Stimulated activated CD4-positive, alpha-beta T cell treated with anti-CD3 and anti-CD28 coated beads, Interleukin-1b, Interleukin-23, amount 100 ng/mL, for 48 hours (primary cell): ENCODE measurements at places on chromosomes 13 and 19.

- peak; percentile 63 for DNase-seq
These were observed 1.6 kb downstream of the GATAD2A start for GRCh38 chr19:19406878-19407632.

- DNase-seq = no peak
These were observed 700 bp downstream of the ZNF816 start for GRCh38 chr19:52961981-52962380.

DNA sequence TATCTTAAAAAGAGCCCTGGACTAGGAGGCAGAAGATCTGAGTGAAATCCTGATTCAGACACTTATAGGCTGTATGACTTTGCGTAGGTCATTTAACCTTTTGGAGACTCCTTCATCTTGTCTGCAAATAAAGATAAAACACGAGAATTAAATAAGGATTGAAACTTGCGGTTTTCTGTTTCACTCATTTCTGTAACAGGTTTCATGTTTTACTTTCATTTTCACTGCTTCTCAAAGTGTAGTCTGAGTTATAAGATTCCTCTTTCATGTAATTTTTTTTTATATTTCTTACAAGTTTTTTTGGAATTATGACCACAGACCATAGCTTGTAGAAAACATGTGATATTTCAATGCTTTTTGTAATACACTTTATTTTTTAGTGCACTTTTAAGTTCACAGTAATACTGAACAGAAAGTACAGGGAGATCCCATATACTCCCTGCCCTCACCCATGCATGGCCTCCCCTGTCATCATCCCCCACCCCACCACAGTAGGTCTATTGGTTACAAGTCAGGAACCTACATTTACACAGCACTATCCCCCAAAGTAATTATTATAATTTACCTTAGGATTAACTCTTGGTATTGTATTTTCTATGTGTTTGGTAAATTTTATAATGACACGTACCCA is 174.6 kb downstream of the ITGBL1 start:
- peak; percentile 43 for DNase-seq

DNA sequence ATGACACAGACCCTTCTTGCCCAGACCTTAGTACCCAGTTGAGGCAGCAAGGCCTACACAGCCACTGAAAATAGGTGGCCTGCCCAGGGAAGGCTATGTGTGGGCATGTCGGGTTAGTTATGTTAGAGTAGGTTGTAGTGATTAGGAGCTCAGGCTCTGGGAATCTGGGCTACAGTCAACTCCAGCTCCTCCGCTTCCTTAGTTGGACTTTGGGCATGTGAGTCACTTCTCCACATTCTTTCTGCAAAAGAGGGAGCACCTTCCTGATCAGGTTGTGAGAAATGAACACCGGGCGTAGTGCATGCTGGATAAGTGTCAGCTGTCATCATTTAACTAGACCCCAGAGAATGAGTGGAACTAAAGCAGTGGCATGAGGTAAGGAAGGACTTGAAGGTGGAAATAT is 64.8 kb downstream of the ARHGAP35 start:
- no peak for DNase-seq

DNA sequence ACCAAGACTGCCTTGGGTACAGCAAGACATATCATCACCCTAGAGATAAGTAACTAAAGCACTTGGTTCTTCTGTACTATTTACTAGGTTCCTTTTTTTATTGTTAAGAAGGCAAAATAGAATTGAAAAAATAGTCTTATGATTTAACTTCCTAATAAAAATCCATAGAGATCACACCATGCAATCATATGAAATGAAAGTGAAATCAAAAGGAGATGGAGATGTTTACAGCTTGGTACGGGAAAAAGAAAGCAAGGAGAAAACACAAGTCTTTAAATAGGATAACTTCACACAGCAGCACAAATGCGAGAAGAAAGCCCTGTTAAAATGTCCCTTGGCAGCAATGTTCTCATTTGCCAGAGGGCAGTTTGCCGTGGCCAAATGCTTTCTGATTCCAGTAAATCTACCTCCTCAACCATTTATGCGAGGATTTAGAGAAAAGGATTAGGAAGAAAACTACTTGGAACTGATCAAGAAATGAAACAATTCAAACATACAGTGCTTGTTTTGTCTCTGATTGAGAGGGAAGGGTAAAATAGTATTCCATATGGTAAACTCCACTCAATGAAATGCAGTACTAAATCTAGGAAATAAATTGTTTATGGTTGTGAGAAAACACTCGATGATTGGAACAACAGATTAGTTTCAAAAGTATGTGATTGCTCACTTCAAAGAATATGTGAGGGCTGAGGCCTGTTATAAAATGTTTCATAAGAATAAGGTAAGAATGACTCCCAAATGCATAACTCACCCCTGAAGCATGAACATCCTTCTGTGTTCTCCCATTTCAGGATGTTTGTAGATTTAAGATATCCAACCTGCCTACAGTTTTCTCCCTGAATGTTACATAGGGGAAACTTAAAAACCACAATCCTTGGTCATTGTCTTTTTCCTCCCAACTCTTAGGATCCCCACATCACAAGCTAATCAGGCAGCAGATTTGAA is 487.8 kb downstream of the DACH1 start:
- no peak for DNase-seq

DNA sequence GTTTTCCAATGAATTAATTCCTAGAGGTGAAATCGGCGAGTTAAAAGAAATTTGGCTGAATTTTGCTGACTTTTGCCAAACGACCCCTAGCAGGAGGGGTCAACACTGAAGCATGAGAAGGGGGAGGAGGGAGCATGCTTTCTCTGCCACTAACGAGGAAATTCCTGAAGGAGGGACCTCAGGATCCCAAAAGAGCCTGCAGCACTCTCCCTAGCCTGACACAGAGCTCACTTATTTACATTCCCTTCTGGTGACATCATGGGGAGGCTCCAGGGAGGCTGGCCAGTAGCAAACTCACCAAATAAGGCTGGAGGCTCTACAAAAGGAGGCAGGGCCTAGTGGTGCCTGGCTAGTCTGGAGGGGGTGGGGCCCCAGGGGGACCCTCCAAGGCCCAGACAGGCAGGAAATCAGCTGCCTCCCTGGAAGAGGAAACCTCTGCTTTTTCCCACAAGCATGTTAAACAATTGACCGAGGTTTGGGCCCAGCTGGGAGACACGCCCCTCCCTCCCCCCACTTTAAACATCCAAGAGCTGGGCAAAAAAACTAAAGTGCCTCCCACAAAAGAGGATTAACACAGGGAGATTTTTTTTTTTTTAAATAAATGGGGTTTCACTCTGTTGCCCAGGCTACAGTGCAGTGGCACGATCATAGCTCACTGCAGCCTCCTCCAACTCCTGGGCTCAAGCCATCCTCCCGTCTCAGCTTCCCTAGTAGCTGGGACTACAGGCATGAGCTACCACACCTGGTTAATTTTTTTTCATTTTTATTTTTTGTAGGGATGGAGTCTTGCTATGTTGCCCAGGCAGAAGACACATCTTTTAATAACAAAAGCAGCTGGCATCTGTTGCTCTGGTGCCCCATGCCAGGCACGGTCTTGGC is 2.1 kb downstream of the DAPK3 start:
- no peak for DNase-seq

DNA sequence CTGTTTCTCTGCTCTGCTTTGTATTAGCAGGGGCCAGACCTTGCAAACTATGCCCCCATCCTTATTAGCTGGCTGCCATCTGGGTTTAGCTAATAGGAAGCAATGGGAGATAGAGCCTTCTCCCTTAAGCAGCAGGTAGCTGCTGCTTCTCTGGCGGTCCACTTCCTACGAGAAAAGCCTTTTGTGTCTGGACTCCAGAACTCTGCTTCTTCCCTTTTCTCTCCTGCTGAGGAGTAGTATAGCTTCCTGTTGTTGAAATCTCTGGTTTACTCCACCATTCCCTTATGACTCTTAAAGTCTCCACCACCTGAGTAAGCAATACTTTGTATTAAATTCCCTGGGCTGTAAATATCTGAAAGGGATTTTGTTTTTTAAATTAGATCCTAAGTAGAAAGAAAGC is 147.1 kb downstream of the DNAJC15 start:
- DNase-seq = no peak

GRCh38 chr13:80721689-80722088 is 380.8 kb upstream of the SPRY2 start:
- no peak for DNase-seq

- DNase-seq = no peak
These were observed 8.8 kb downstream of the ERCC5 start for GRCh38 chr13:102854675-102855074.

DNA sequence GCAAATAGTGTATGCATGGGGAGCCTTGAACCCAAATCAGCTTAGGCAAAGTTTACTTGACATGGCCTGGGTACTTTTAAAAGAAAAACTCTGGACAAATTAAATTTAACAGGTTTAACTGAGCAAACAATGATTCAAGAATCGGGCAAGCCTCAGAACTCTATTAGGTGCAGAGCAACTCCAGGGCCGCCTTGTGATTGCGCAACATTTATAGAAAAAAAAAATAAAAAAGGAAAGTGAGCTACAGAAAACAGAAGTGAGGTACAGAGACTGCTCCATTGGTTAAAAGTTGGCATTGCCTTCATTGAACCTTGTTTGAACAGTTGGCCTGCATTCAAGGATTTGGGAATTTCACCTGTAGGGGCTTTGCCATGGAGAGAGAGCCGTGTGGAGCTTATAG is 421.0 kb upstream of the TSHZ3 start:
- DNase-seq = no peak

- no peak for DNase-seq
These were observed 131.8 kb upstream of the WASF3 start for GRCh38 chr13:26425443-26426358.

DNA sequence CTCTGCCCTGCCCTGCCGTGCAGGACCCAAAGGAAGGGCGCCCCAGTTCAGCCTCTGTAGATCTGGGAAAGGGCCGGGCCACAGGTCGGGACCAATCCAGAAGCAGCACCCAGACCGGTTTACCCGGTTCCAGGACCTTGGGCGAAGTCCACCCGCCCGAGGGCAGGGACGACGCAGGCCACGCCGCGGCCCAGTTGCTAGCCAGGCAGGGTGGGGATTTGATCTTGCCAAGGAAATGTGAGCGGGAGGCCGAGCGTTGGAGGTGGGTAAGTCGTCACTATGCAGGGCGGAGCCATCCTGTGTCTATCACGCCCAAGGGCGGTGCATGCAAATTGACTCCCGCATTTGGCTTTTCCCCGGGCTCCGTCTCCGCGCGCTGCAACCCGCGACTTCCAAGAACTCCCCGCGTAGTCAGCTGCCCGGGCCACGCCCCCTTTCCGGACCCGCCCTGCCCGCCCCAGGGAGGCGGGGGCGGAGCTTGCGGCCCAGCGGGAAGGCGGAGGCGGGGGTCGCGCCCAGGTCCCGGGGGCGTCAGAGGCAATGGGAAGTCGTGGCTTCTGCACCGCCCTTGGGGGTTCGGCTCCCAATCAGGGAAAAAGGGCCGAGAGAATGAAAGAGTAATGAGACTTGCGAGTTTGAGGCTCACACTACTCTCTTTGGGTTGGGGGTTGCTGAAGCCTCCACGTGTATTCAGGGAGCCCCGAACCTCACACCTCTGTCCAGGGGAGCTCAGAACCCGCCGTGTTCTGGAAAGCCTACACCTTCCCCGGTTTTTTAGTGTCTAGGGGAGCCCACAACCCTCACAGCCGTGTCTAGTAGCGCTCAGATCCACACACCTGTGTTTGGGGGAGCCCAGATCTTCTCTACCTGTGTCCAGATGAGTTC is 12.8 kb downstream of the IER2 start:
- peak; percentile 93 for DNase-seq

GRCh38 chr19:29421196-29421545 is 104.6 kb upstream of the VSTM2B start:
- no peak for DNase-seq

DNA sequence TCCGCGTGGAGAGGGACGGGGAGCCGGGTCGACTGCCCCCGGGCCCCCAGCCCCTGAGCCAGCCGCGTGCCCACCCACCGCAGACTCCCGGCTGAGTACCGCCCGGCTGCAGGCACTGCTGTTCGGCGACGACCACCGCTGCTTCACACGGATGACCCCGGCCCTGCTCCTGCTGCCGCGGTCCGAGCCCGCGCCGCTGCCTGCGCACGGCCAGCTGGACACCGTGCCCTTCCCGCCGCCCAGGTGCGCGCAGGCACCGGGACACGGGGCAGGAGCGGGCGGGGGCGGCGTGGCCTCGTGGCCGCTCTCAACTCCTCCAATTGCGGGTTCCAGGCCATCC is 1.6 kb downstream of the AMH start:
- no peak for DNase-seq

GRCh38 chr19:3977242-3978143 is 6.6 kb upstream of the DAPK3 start:
- no peak for DNase-seq
